Activated CD4-positive, alpha-beta T cell treated with anti-CD3 and anti-CD28 coated beads for 36 hours (primary cell): ENCODE measurements at places on chromosomes 5 and 9.
A peak's percentile ranks its signal among the peaks of the same experiment; 100 is the strongest.

DNA sequence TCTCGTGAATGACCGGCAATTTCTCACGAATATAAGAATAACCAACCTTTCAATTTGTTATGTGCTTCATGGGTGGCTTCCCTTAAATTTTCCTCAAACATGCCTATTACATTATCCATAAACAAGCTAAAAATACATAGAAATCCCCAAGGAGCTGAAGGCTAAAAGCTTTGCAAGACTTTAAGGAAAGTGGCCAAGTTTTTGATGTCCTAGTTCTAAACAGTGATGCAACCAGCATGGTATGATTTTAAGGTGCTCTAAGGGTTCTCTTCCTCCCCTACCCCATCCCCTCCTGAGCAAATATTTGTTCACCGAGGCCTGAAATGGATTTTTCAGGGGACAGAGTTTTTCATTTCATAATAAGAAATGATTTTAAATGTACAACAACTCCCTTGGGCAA lies 79.8 kb downstream of the RGS7BP start:
- DNase-seq: no peak

DNA sequence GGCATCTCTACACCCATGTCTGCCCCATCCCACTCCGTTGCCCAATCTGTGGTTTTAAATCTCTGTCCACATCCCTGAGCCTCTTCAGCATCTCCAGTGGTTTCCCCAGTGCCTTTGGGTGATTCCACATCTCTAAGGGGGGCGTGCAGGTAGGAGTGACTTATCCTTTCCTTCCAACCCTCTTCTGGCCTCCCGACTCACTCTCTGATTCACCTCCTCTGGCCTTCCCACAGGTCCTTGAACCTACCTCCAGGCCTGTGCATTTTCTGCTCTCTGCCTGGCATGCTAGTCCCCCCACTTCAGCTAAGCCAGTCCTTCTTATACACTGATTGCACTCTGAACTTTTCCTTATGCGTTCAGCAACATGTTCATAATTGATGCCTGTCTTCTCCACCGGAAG lies 99.0 kb downstream of the RALGPS1 start:
- DNase-seq: peak; percentile 8

- DNase-seq: peak; percentile 70
Observed at GRCh38 chr9:136975644-136976043, 1.7 kb upstream of the PTGDS start.

DNA sequence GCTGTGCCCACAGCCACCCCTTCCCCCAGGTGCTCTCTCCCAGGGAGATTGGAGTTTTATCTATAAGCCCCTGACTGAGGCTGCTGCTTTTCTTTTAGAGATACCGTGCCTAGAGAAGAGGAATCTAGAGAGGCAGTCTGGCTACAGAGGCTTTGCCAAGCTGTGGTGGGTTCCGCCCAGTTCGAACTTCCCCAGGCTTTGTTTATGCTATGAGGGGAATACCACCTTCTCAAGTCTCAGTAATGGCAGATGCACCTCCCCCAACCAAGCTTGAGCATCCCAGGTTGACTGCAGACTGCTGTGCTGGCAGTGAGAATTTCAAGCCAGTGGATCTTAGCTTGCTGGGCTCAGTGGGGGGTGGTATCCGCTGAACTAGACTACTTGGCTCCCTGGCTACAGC lies 157.4 kb downstream of the CAAP1 start:
- DNase-seq: no peak

- no peak for DNase-seq
Observed at GRCh38 chr5:2213121-2213730, 330.5 kb upstream of the IRX4 start.
